ENCODE measurements at places on chromosomes 2 and 18.
A peak's percentile ranks its signal among the peaks of the same experiment; 100 is the strongest.

DNA sequence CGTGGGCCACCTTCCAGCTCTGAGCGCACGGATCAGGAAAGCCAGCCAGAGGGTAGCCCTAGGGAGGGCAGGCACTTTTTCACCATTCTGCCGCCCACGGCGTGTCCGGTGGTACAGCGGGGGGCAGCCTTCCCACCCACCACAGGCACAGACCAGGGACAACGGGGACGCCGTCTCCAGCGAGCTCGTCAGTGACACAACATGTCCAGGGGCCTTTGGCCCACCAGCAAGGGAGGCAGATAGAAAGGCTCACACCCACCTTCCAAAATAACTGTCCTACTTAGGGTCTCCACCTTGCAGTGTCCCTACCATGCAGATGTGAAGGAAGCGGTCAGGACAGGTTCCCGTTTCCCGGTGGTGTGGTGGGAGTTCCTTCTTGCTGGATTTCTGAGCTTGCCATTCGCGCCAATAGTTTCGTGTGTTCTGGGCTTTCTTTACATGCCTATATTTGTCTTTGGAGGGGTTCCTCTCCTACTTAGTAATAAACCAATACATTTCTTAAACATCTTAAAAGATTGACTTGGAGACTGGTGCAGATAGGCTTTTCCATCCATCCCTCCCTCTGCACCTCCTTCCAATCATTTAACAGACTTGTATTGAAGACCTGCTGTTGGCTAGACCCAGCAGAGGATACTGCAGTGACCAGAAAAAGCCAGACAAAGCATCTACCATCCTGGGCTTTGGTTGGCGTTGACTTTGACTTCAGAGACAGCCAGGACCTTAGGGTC, 872 bp downstream of the ASB1 start:
- DNase-seq: no peak

GRCh38 chr18:7958081-7958896, 391.2 kb downstream of the PTPRM start:
- DNase-seq: no peak

GRCh38 chr2:45439788-45440773, 171.0 kb downstream of the SRBD1 start:
- DNase-seq: no peak

GRCh38 chr2:173657996-173658717, 303.5 kb downstream of the CDCA7 start:
- DNase-seq: no peak

- DNase-seq: no peak
These were observed 73.9 kb upstream of the SOX11 start for GRCh38 chr2:5618271-5618670.

GRCh38 chr18:75199327-75199726, 9.6 kb downstream of the PTGR3 start:
- DNase-seq: no peak

DNA sequence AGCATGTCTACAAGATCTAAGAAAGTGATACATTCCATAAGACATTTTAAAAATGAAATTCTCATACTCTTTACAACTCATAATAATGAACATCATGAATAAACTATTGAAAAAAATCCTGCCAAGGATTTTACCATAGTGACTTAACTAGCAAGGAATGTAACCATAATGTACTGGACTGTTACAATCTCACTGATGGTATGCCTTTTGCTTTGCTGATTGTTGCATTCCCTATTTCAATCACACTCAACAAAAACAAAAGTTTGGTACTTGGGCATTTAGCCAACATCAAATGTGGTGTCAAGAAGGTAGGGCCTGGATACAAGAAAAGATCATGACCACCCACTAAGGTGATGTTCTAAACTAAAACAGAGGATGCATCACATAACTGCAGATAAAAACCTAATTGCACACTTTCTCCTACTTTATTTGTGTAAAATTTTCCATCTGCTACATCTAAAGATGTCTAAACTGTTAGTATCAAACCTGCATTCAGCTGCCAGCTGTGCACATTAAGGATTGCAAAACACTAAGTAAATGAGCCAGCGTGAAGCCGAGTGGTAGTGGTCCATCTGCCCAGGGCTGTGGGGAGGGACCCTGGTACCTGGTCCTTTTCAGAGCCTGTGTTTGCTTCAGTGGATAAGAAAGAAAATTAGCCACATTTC, 564.4 kb downstream of the ZEB2 start:
- DNase-seq: peak; percentile 51

- DNase-seq: peak; percentile 52
These were observed 48.8 kb downstream of the C2orf42 start for GRCh38 chr2:70141902-70142589.

- no peak for DNase-seq
These were observed at the start of gene KHK for GRCh38 chr2:27086724-27087593. TSS of gene KHK (plus strand) at chr2:27086772. CDS start at chr2:27087260, 488 bp downstream.

DNA sequence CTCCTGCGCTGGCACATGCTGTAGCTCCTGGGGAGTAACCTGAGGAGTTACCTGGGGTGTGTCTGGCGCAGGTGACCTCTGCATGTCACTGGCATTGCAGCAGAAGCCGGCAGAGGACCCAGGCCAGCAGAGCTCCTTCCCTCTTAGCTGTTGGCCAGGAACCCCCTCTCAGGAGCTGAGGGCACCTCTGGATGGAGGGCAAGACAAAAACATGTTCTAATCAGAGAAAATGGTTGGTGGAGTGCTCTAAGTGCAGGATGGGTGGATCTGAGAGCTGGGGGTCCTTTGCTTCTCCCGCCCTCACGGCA, 44.9 kb upstream of the SNTG2 start:
- no peak for DNase-seq

- no peak for DNase-seq
These were observed 270.1 kb downstream of the C1D start for GRCh38 chr2:67792681-67793091.

DNA sequence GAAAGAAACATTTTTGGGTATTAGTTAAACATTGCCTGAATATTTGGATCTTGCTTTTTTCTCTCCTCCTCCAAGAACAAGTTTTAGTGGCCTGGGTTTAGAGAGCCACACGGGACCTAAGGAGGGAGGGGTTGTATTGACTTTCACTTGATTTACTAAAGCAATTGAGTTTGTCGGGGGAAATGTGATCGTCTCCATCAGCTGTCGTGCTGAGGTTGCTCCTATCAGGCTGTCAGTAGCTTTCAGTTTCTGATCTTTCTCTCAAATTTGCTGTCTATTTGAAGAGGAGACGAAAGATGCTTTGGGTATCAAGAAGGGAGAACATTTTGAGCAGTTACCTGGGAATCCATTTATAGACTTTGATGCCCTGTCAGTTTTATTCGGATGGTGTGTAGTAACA, 106.0 kb downstream of the SETBP1 start:
- no peak for DNase-seq

DNA sequence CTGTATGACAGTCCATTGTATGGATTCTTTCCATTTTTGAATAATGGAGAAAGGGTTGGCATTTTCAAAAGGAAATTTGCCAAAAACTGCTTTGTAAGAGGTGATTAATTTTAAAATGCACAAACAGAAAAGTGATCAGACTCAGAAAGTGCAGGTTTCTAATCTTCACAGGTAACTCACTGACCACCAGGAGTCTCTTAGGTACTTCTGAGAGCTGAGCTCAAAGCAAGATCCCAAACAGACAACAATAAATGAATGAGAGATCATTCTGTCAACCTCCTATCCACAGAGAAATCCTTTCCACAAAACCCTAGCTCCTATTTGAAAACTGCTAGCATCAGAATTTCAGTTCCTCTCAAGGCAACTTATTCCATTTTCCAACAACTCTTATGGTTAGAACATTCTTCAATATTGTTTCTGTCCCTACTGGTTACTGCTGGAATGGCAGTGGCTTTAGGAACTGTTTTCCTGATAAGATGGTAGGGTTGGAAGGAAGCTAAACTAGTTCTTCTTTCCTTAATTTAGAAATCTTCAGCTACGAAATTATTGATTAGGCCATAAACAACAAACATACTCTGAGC, 20.6 kb upstream of the HAAO start:
- DNase-seq: no peak

- no peak for DNase-seq
These were observed 191.6 kb downstream of the SEPTIN10 start for GRCh38 chr2:109422071-109422757.

DNA sequence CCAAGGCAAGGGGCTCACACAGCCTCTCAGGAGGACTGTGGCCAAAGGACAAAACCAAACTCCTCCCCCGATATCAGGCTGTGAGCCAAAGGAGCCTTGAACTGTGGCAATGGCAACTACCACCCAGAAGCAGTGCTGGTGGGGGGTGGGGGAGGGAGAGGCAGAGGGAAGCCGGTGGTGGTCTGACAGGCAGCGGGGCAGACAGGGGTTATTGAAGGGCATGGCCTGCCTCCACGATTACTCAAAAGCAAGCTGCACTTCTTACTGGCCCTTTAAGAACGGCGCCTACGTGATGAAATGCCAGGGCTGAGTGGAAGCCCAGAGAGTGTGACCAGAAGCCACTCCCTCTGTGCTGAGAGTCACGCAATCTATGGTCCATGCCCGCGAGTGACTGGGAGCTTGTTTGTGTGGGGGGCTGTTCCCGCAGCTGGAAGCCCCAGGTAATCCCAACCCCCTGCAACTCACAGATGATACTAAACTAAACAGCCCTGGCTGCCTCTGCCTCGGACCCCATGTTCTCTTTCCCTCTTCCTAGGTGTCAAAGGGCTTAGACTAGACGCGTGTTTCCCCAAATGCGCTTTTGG, 128.2 kb upstream of the CXCR4 start:
- DNase-seq: no peak

- DNase-seq: no peak
These were observed 43.7 kb upstream of the CAB39 start for GRCh38 chr2:230668939-230669303.

DNA sequence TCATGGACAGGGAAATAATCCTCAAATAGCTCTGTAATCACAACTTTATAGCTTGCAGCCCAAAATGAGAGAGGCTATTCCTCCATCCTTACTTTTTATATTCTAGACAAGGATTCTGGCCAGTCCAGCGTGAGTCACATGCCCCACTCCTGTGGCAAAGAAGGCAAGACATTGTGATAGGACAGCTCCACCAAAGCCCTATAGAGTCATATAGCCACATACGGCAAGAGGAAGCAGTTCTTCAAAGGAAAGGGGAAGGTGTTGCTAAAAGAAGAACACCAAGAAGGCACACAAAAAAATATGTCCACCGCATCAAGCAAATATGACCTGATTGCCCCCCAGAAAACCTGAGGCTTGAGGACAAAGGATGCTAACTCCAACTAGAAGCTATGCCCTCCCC, 3.4 kb upstream of the GFPT1 start:
- DNase-seq: no peak

DNA sequence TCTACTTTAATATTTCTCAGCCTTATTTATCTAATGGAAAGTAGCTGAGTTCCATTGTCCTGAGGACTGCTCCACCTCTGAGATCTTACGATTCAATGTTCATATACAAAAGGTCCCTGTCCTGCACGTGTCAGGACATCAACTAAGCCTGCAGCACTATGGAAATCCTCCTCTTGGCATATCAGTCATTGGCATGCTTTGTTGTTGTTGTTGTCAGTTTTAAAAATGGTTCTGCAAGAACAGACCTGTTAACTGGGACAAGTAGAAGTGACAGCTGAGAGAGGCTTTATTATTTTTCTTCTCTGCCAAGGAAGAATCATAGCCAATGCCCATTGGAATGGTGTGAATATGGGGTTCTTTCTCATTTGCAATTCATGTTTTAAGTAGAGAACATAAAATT, 450.1 kb upstream of the PKDCC start:
- no peak for DNase-seq

DNA sequence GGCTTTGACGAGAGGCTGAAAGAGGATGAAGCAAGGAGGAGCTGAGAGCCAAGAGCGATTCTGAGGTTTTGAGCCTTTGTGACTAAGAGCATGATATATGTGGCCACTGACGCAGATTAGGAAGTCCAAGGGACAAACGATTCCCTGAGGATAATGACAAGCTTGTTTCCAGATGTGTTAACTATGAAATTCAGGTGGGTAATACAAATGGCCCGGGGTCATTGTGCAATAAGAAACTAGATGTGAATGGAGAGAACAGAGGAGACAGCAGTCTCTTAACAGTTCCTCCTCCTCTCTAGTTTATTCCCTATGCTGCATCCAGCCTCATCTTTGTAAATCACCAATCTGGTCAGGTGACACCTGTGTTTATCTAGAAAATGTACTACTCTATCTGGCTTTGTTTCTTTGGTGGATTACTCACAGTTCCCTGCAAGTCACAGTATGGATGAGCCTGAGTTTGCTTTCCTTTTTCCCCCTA, 84.2 kb downstream of the SOCS6 start:
- DNase-seq: no peak

GRCh38 chr2:134136731-134137130, 117.1 kb upstream of the MGAT5 start:
- DNase-seq: no peak

DNA sequence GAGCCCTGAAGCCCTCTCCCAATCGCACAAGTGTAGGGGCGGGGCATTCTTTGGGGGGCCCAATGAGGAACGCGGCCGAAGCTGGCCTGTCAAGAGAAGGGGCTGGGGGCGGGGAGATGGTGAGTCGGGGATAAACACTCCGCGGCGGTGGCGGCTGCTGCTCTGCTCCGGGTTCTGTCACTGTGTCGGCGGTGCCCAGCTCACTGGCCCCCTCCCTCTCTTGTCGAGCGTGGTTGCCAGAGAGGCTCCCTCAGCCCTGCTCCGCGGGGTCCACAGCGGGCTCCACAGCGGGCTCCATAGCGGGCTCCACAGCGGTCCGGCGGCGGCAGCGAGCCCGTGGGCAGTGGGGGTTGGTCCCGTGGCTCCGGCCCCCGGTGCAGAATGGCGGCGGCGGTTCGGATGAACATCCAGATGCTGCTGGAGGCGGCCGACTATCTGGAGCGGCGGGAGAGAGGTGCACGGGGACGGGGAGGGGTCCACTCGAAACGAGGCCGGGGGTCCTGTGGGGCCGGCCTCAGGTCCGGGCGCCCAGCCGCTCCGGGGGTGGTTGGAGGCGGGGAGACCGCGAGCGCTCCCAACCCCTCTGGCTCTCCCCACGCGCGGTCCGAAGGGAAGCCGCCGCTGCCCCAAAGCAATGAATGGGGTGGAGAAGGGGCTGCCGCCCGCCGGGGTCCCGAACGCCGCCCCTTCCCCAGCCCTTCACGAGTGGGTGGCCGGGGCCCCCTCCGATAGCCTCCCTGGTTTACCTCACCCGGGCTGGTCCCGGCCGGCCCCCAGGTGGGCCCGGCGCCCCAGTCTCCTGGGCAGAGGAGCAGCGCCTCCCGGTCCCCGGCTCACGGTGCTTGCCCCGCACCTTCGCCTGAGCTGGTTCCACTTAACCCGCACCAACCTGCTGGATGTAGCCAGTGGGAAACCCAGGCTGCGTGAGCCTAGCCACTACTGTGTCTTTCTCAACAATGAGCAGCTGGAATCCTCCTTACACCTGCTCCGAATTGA, at the start of gene MXD1:
Gene MXD1, plus strand, starts transcription at position 160 of the 996 bp plus-strand sequence. Its CDS starts 222 bp downstream, at position 382.
- DNase-seq: peak; percentile 12

DNA sequence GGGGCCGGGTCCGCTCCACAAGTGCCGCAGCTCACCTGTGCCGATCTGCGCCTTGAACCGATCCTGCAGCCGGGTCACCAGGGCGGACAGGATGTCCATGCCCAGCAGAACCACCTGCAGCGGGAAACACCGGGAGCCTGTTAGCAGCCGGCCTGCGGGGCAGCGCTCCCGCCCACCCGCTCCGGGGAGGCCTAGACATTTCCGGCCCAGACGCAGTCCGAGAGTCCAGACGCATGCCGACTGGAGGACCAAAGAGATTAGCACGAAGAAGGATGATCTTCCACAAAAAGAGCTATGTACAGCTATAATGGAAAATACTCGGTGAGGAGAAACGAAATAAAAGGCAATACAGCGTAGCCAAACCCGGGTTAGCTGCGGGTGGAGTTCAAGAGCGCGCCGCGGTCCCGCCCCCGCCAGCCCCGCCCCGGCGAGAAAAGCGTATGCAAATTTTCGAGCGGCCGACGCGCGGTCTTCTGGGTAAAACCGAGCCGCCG, 421 bp upstream of the RNU4ATAC start:
- peak; percentile 90 for DNase-seq

GRCh38 chr18:42442656-42443055, 487.6 kb downstream of the PIK3C3 start:
- DNase-seq: no peak

All from right lung (tissue), 10 donors.